ENCODE measurements at places on chromosomes 5 and 9.

DNA sequence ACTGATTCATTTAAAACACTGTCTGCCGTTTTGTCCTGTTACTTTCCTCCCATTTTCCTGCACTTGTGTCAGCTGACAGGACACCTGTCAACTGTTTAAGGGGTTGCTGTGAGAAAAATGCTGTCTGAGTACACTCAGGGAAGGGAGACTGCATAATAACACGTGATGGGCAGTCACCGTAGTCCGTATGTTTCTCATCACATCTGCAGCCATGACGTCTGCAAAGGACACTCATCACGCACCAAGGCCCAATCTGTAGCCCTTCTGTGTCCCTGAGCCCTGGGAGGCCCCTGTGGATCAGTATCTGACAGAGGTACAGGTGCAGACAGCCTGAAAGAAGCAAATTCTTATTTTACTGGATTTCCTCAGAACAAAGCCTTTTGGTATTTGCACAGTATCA lies 396.3 kb downstream of the YTHDC2 start:
- no peak for DNase-seq

GRCh38 chr9:96294159-96294545 lies 7.8 kb downstream of the HSD17B3 start:
- DNase-seq, result no peak

- no peak for DNase-seq
Measured at GRCh38 chr9:28542928-28543327, 969.6 kb upstream of the C9orf72 start.

- DNase-seq, result no peak
Measured at GRCh38 chr5:59420596-59420995, 472.9 kb downstream of the PDE4D start.

DNA sequence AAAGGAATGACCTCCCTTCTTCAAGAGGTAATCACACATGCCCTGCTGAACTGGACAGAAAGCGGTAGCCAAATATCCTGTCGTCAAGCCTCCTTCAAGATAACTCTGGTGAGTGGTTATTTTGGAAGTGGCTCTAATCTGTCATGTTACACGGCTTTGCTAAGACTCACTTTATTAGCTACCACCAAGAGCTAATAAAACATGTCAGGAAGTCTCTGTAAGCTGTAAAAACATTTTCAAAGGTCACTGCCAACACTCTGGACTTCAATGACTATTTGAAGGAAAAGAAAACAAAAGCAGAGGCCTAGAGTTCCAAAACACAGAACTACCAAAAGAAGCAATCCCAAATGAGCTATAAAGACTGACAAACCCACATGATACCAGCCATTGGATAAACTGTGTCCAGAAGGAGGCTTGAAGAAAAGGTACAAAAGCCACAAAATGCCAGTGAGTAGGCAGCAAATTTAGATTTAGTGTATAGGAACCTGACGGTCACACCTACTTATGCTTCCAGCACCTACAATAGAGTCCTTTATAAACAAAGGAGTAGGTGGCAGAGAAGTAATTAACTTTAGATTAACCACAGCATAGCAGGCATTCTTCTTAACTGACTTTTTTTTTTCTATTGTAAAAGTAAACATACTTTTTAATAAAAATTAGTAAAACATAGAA lies 97.3 kb upstream of the EQTN start:
- DNase-seq, result peak; percentile 68

- no peak for DNase-seq
Measured at GRCh38 chr5:68612972-68613371, 397.4 kb downstream of the PIK3R1 start.

DNA sequence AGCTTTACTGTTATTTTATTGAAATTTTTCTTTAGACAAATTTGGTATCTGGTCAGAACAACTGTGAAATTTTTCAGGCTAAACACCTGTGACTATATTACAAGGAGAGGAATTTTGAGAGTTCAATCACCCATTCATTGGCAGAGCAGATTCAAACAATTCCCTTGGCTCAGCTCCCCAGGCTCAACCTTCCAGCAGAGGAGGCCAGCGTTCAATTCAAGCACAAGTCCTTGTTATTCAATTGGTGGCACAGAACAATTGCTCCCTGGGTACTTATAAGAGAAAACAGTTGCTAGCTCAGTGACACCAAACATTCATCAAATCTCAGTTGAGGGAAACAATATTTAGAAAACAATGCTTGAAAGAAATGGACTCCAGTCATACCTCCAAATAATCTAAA lies 83.3 kb downstream of the SUSD1 start:
- DNase-seq, result peak; percentile 36

DNA sequence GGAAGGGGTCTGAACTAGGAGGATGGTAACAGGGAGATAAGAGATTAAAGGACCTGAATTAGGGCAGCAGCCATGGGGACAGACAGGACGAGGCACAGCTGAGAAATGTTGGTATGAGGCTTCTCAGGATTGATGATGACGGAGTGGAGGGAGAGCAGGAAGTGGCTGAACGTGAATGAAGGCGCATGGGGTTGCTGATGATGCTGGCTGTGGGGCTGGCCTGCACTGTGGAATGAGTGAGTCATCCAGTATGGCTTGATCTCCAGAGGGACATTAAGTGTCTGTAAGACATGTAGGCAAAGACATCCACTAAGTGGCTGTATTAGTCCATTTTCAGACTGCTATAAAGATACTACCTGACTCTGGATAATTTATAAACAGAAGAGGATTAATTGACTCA lies 256.4 kb downstream of the ICE1 start:
- DNase-seq, result no peak

- DNase-seq, result no peak
Measured at GRCh38 chr5:157547941-157548512, 27.5 kb downstream of the ADAM19 start.

GRCh38 chr9:76686756-76687155 lies 77.5 kb upstream of the PCA3 start:
- DNase-seq, result no peak

- DNase-seq, result no peak
Measured at GRCh38 chr5:10825897-10826644, 65.0 kb upstream of the DAP start.

DNA sequence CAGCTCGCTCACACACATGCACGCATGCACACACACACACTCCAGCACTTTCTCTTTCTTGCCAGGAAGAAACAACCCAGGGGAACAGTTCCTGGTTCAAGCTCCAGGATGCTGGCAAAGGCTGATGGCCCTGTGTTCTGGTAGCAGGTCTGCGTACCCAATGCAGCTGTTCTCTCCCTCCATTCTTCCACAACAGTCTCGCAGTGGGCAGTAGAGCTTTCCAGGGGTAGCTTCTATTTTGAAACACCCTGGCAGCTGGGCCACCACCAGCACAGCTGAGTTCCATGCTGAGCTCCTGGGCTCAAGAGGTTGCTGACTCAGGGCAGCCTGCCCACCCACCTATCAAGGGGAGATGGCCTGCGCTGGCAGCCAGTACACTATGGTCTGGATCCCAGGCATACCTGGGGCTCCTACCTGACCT lies 4.7 kb downstream of the VDAC1 start:
- DNase-seq, result no peak

- DNase-seq, result no peak
Measured at GRCh38 chr5:77627869-77628674, 10.4 kb downstream of the OTP start.

- no peak for DNase-seq
Measured at GRCh38 chr9:114088571-114089170, 10.4 kb downstream of the KIF12 start.

DNA sequence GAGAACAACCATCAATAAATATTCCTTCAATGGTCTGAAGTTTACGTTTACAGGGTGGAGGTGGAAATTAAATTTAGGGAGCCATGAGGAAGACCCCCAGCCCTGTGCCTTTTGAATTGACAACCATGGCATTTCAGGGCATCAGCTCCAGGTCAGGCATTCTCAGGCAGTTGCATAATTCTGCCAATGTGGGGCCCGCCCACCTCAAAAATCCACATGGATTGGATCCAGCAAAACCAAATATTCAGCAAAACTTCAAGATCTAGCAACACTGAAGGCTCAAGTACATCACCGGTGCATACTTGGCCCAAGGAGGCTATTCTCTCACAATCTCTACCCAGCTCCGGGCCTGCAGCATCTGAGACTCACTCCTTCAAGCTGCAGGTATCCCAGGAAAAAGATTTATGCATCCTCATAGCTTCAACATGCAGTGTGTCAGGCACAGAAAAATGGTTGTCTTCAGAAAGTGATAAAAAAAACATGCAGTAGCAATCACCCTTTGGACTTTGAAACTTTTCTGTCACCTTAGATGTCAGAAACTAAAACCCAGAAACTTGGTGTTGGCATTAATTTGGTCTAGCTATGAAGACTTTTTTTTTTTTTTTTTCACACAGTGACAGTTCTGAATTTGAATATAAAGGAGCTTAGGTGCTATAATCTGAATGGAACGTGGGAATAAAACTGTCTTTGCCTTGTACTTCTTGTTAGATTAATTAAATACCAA lies 21.4 kb upstream of the ANXA2R start:
- no peak for DNase-seq

GRCh38 chr5:139915834-139916233 lies 120.2 kb downstream of the PSD2 start:
- DNase-seq, result no peak

- no peak for DNase-seq
Measured at GRCh38 chr9:69535911-69536310, 136.3 kb downstream of the APBA1 start.

- DNase-seq, result peak; percentile 59
Measured at GRCh38 chr5:102681403-102681983, 73.6 kb upstream of the PAM start.

DNA sequence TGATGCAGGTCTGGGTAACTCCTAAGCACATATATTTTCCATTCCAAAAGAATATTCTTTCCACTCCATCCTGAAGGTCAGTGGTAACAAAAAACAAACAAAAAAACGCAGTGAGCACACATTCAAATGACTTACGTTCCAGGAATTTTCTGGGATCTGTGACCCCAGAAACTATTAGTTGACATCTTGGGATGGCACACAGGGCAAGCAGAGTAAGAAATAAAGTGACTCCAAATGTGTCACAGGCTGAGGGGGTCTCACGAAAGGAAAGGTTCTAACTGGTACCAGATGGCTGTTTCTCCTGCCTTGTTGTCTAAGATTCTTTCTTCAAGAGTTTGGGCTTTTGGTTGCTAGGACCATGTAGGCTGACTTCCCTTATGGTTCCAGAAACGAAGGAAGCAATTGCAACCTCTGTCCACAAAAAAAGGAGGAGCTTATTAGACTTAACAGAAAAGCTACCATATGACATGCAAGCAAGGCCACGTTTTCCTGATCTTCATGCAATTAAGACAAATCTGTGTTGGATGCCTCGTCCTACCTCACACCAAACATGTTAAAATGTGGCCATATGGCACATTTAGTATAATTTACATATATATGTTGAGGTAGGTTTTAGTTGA lies 32.7 kb downstream of the PTGS1 start:
- no peak for DNase-seq

GRCh38 chr5:113020461-113021273 lies 44.1 kb downstream of the DCP2 start:
- peak; percentile 91 for DNase-seq

DNA sequence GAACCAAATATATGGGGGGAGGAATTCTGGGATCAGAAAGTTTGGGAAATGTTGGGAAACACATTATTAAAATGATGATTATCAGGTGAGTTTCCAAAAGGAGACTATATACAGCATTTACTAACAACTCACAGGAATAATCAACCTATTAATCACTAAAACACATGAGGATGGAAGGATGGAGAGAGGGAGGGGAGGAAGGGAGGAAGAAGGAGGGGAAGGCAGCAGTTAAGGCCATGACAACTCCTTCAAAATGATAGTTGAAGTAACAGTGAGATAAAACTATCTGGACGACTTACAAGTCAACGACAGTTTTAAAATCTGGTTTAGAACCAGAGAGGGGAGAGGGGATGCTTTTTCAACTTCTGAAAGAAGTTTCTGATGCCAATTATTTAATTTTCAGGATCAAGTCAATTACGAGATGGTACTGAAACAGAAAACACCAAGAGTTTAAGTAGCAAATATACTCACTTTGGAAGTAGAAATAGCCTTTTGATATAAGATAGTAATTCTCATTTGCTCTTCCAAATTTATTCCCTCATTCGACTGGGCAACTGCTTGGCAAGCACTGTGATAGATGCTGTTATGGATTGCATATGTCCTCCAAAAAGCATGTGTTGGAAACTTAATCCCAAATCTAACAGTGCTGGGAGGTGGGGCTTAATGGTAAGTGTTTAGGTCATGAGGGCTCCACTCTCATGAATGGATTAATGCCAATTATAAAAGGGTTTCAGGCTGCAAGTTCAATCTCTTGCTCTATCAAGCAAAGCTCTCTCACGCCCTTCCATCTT lies 30.4 kb downstream of the FBXW11 start:
- DNase-seq, result no peak

- no peak for DNase-seq
Measured at GRCh38 chr5:54403121-54403520, 52.4 kb upstream of the HSPB3 start.

DNA sequence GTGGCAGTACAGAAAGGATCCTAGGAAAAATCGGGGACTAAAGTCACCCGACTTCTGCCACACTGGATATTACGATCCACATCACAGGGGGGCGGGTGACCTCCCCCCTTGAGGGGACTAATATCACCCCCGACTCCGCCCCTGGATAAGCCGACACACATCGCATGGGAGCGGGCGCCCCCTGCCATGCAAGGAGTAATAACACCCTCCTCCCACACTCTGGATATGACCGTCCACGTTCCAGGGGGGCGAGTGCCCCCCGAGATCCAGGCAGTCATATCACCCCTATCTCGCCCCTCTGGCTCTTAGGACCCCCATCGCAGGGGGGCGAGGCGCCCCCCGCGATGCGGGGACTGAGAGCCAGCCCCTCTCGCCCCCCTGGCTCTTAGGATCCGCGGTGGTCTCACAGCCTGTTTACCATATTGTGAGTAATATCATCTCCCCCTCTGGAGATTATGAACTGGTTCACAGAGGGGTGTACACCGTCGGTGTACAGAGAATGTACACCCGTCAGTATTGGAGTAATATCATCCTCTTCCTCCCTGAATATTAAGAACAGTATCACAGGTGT lies 423.0 kb downstream of the DIRAS2 start:
- DNase-seq, result no peak

DNA sequence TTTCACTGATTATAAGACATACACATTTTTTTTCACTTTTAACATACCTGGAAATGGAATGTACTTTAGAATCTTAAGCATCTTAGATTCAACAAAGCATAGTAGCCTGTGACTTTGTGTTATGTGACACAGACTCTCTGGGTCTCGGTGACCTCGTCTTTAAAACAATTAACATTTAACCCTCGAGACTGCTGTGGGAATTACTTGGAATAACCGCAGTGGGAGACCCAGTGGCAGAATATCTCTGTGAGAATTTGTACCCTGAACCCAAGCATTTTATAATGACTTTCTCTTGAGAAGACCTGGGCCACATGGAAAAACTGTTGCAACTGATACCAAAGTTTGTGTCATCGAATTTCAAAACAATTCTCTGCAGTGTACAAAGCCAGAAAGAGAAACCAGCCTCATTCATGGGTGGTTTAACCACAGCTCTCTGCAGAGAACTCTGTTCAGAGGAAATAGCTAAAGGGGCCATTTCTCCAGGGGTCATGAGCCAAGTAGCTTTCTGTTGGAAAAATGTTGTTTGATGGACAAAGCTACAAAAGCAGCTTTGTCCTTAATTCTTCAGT lies 10.0 kb upstream of the RETREG1 start:
- DNase-seq, result peak; percentile 41

Data from renal cortical epithelial cell (primary cell).